Gastroesophageal sphincter (tissue), 4 donors: ENCODE measurements at places on chromosomes 7 and 10. TPM values are rescaled to one million over a fixed set of nuclear protein-coding genes. Genes with fewer than 3 reads are reported as not detected.

DNA sequence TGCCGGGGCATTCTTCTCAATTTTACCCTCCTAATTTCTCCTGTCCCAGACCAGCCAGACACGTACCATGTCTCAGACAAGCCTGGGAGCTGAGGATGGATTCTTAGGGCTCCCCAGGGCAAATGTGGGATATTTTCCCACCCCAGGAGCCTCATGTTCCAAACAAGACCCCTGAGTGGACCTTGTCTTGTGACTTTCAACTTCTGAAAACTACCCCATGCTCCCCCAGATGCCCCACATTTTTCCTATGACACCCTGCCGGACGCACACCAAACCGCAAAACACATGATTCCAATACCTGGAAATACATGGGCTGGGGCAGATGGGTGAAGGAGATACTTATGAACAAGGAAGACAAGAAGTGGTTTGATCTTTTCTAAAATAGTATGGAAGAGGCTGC lies 874 bp downstream of the GIMAP5 start:
- ATAC-seq, result no peak

DNA sequence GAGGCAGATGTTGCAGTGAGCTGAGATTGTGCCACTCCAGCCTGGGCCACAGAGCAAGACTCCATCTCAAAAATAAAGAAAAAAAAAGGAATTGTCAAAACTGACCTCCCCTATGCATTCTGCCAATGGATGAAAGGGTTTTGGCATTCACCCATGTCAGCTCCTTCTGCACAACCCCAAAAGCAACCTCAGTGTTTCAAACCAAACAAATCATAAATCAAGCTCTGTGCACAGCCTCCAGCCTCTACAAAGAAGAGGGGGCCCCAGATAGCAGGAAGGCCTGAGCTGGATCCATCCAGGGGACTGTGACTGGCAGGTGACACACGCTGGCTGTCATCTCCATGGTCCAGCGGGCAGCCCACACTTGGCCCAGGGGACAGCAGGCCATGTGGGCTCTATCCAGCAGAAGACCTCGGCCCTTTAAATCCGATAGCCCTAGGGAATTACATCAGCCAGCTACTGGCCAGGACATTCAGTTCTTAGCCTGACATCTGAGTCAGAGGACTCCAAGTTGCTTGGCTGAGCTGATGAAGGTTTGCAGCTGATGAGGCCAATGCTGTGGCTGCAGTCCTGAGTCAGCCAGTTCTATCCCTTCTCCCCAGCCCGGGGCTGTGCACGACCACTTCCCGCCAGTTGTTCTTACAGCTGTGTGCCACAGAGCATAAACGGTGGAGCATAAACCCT lies 52.0 kb upstream of the FIGNL1 start:
- ATAC-seq, result peak; percentile 94

- ATAC-seq, result no peak
Measured at GRCh38 chr7:79282882-79283602, 170.4 kb downstream of the MAGI2 start.

GRCh38 chr7:26278770-26279169 lies 12.9 kb upstream of the SNX10 start:
- ATAC-seq, result no peak

- no peak for ATAC-seq
Measured at GRCh38 chr10:119726676-119727261, 919 bp downstream of the INPP5F start.

DNA sequence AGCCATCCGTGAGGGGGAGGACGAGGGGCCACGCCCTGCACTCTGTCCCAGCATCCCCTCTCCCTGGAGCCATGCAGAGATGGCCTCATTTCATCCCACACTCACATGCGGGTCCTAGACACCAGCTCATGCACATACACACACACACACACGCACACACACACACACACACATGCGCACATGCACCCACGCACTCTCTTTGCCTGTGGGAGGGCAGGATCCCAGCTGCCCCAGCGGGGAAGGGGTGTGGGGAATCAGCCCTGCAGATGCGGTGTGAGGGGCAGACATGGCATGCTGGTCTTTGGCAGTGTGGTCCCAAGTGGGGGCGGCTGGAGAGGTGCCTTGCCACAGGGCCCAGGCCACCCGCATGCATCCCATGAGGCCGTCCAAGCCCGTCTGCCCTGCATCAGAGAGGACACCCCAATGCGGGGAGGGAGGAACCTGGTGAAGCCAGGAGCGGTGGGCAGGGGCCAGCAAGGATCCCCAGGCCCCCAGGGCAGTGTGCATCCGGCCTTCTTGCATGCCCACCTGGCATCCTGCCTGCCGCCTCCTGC lies 68.1 kb downstream of the LHPP start:
- no peak for ATAC-seq

DNA sequence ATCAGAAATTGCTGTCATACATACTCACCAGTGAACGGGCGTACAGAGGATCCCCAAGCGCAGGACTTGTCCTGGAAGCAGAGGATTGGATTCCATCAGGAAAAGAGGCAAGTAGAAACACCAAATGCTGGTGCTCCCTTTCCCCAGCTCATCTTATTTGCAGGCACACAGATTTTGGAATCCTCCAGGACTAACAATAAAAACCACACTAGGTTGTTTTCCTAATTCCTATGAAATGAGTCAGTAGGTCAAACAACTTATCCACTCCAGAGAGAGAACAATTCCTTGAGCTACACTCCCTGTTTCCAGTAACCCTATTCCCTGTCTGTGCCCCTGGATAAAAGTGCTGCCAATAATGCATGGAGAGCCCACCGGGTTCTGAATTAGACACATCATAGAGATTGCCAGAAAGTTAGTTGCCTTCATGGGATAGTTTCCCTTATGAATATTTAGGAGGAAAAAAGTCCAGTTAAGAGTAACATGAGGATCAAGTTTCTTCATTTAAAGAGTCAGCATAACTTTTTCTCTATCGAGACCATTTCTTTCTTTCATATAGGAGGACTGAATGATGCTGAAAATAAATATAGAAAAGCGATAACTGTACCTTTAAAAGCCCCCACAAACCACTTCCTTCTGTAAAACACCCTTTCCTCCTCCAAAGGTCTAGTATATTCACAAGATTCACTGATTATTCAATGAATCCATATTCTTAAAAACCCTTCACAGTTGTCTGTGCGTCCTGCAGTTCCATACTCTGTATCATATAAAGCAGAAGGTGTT lies 178.3 kb upstream of the KLF14 start:
- no peak for ATAC-seq

DNA sequence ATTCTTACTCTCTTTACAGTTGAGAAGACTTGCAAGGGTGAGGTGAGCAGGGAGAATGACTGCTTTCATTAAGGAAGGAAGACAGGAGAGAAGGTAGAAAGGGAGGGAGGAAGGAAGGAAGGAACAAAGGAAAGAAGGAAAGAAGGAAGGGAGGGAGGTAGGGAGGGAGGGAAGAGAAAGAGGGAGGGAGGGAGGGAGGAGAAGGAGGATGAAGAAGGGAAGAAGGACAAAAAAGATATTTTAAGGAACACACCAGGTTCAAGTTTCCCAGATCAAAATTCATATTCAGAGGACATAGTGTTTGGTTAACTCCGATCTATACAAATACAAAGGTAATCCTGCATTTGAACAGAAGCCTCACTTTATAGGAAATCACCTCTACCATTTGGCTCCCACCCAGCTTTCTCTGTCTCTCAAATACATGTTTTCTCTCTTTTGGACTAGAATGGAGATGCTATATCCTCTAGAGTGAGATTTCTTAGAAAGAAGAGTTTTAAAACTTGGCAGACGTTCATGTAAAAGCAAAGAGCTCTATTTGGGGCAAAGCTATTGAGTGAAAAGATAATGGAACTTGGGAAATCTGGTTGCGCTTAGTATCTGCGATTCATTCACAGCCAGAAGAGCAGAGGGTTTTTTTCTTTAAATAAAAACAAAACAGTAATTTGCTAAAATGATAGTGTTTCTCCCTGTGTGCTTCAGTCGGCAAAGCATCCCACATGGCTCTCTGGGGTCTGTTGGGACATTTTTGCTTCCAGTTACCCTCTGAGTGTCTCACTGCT lies 261.9 kb upstream of the LYZL1 start:
- ATAC-seq, result no peak

GRCh38 chr10:52779541-52780390 lies 7.2 kb upstream of the MBL2 start:
- ATAC-seq, result no peak

- ATAC-seq, result no peak
Measured at GRCh38 chr10:11539191-11539868, 72.1 kb downstream of the USP6NL start.

- ATAC-seq, result no peak
Measured at GRCh38 chr10:93091960-93092359, 18.3 kb downstream of the CYP26A1 start.

DNA sequence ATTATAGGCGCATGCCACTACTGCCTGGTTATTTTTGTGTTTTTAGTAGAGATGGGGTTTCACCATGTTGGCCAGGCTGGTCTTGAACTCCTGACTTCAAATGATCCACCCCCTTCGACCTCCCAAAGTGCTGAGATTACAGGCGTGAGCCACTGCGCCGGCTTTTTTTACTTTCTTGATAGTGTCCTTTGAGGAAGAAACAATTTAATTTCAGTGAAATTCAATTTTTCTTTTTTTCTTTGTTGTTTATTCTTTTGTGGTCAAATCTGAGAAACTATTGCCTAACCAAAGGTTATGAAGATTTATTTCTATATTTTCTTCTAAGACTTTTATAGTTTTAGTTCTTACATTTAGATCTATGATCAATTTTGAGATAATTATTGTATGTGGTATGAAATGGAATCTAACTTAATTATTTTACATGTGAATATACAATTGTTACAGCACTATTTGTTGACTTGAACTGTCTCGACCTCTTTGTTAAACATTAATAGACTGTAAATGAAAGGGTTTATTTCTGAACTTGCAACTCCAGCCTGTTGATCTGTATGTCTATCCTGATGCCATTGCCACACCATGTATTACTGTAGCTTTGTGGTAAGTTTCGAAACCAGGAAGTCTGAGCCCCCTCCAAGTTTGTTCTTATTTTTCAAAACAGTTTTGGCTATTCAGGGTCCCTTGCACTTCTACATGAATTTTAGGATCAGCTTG lies 19.8 kb upstream of the RASSF4 start:
- no peak for ATAC-seq

GRCh38 chr7:2260820-2261219 lies 18.8 kb downstream of the NUDT1 start:
- ATAC-seq, result no peak

DNA sequence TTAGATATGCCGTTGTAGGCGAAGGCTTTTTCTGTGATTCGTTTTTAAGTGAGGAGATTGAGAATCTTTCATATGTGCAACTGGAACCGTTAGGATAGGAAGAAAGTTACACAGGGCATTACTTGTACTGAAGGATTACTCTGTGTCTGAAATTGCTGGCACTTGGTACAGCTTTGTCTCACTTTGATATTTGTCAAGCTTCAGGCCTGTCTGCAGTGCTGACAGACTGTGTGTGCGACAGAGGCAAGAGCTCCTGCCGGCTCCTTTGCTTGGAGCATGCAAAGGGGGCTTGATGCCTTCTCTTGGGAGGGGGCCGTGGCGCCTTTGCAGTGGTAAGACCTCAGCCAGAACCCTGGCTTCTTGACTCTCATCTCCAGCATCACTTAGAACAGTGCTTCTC lies 45.8 kb downstream of the CCNY start:
- ATAC-seq, result no peak

DNA sequence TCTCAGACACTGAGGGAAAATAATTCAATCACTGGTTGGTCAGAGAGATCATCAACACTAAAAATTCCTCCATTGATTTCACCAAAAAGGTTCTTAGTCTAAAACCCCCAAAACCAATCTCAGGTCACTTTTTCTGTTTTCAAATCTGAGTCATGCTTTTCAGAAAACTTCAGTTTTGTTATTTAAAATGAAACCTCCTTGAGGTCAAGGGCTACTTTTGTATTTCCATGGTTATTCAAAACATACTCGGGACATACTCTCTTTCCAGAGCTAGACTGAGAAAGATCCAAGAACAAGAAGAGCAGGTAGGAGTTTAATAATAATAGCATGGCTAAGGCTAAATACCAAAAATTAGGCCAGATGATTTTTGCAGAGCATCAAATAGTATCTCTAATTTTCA lies 152.8 kb downstream of the SDHAF3 start:
- no peak for ATAC-seq

DNA sequence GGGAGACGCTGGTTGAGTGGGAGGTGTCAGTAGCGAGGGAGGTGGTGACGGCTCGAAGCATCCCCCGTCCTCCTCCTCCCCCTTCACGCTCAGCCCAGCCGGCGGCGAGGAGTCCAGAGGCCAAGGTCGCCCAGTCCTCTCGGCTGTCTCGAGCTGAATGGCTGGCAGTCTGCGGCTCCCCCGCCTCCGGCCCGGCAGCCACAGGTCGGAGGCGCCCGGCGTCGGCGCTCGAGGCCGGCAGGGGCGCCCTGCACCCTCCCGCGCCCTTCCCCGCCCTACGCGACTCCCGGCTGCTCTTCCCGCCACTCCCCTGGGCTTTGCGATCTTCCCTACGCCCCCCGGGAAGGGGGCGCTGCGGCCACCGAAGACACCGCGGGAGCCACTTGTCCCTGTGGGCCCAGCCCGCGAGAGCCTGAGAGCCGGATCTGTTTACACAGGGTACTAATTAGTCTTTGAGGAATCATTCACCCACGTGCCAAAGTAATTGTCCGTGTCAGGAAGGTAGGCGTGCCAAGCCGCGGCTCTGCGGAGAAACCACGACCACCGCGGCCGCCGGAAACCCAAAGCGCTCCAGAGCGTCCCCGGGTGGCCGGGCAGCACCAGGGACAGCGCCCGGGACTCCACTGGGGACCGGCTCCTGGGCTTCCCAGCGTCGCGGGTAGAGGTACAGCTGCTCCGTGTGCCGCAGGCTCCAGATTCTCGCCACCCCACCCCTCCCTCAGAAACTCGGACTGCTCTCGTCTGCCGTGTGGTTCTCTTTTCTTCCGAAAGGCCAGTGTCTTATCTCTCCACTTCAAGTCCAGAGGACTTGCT lies at the start of gene NXPH1:
Gene NXPH1 (plus strand): TSS at position 133 of the 813 bp plus-strand sequence.
- no peak for ATAC-seq

- no peak for ATAC-seq
Measured at GRCh38 chr10:74824900-74825370, 1.5 kb upstream of the KAT6B start.

GRCh38 chr10:120960725-120961124 lies 109.6 kb downstream of the WDR11 start:
- ATAC-seq, result no peak

DNA sequence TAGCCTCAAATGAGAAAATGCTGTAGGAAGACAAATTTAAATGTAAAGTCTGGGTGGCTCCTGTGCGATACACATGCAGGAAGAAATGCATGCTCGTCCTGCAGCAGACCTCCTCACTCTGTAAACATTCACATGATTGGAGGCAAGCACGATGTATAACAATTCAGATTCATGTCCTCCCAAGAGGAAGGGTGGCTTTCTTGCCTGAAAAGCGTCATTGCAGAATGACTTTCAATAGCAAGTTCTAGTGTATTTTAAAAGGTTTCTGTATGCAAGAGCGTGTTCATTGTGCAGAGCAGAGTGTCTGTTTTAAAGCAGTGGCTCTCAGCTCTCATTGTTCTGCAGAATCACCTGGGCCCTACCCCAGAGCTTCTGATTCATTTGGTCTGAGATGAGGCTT lies 170.3 kb upstream of the CELF2 start:
- ATAC-seq, result no peak

The GPR26 gene
- total RNA-seq, result not detected

The KDM7A gene
- total RNA-seq, result 22.2 TPM

The NKX2-3 gene
- not detected for total RNA-seq

The SH2D4B gene
- not detected for total RNA-seq

The C10orf105 gene
- total RNA-seq, result not detected

The SPDYE17 gene
- total RNA-seq, result not detected

The MSMB gene
- total RNA-seq, result not detected

The CUZD1 gene
- 0.31 TPM for total RNA-seq

The TPST1 gene
- total RNA-seq, result 11.0 TPM
